CD4-positive, alpha-beta T cell treated with Interleukin-6 at 100 ng/mL for 8 hours (primary cell): ENCODE measurements at places on chromosomes 2 and 18.

- no peak for DNase-seq
Measured at GRCh38 chr2:21261591-21261990, 137.8 kb downstream of the TDRD15 start.

GRCh38 chr18:27175914-27176313 is 9.2 kb downstream of the CHST9 start:
- no peak for DNase-seq

DNA sequence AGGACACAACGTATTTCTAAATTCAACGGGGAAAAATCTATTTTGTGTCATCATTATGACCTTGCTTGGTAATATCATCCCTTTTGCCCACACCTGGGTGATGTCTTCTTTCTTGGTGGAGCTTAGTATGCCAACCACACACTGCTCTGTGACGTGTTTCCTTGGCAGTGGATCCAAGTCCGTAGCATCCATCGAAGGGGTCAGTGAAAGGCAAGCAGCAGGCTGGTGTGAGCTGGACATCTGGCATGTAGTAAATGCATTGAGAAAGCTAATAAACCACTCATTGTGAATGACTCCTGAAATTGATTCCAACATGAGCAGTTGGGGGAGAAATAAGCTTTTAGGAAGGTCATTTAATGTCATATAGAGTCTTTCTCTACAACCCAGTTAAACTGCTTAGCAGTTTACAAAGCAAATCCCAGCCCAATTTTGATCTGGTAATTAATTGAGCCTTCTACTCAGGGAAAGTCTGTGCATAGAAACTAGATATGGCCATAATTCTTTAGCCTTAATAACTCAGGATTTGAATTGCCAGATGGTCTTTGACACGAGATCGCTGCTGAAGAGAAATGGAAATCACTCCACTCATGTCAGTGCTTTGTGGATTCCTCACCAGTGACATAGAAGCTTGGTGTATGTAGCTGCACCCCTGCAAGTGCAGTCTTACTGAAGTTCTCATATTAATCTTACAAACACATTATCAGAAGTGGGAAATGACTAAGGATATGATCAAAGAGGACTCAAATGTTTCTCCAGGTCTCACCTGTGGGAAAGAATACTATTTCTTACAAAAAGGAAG is 494.8 kb downstream of the CMPK2 start:
- DNase-seq, result no peak

GRCh38 chr18:54765636-54766375 is 62.5 kb upstream of the RAB27B start:
- DNase-seq, result no peak

GRCh38 chr18:80167331-80167730 is 58.3 kb downstream of the ADNP2 start:
- DNase-seq, result no peak

- no peak for DNase-seq
Measured at GRCh38 chr2:42959234-42960001, 167.0 kb upstream of the HAAO start.

DNA sequence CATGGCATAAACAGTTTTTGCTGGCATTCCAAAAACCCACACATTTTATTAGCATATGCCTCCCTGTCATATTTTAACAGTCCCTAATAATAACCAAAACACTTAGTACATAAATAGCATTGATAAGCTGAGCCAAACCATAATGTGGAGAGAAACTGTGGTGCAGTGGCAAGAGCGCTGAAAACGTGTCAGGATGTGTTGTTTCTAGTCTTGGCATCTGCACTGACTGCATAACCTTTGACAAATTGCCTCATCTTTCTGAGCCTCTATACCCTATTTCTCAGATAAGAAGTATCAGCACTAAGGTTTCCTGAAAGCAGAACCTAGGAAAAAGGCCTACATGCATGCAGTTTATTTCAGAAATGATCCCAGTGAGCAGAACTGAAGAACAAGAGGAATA is 41.4 kb downstream of the RAD51AP2 start:
- no peak for DNase-seq

- DNase-seq, result no peak
Measured at GRCh38 chr18:77138270-77138669, 5.7 kb upstream of the MBP start.

GRCh38 chr2:197234671-197235191 is 75.8 kb downstream of the ANKRD44 start:
- no peak for DNase-seq

DNA sequence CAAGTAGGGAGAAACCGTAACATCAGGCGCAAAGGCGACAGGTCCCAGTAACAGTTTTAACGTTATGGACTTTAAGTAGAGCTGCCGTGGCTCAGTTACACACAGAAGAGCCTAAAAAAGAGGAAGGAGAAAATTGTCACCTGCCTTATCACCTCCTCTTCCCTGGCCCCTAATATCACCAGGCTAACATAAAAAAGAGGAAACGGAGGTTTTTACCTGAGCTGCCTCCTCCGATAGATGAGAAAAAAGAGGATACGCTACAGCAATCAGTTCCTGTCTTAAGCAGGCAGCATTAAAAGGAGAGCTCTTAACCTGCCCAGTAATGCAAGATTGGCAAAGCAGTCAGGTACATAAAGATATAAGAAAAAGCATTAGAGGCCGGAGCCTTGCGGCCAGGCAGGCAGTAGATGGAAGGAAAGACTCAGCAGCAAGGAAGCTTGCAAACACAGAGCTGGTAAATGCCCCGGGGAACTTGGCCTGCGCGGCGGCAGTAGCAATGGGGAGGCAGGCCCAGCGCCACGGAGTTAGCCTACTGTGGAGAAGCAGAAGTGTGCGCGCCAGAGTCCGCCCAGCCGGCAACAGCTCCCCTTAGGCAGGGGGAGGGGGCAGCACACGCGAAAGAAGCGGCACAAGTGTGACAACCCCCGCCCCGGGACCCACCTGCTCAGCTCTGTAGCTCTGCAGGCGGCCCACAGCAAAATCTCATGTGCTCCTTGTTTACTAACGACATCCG is 116.3 kb upstream of the SCN7A start:
- no peak for DNase-seq

DNA sequence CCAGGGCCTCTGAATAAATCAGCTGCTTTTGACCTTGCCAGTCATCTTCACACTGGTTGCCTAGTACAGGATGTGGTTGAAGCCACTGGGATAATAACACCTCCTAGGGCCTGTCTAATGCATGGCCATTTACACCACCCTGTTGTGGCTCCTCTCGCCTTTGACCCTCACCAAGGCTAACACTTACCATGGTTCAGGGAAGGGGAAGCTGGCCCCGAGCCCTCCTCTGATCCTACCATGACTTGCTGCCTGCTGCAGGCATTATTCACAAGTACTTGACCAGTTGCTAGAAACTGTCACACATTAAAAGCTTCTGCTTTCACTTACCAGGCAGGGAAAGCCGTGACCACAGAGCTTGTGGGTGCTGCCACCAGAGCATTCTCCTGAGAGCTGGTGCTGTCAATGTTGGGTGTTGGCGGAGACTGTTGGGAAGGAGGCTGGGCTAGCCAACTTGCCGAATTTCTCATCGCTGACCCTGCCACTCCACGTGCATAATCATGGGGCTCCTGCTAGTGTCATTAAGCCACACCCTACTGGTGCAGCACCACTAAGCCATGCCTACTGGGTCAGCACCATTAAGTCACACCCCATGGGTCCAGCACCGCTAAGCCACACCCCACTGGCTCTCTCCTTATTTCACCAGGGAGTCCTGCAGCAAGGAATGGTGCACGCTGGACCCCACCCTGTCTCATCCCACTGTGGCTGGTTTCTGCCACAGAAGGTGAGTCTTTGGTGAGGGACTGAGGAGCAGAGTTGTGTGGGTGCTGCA is 47.0 kb upstream of the TTC39C start:
- DNase-seq, result peak; percentile 34

DNA sequence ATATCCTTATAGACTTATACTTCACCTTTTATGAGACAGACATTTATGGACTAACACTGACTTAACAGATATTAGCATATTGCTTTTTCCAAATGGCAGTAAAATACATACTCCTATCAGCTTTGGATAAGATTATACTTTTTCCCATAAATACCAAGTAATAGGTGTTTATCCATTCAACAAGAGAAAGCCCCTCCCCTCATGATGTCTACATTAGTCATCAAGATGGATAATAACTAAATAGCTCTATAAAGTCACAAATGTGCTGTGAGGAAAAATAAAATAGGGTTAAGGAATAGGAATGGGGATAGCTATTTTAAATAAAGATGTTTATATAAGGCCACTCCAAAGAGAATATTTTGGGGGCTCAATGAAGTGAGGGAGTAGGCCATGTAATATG is 39.4 kb downstream of the CSRNP3 start:
- DNase-seq, result no peak

- no peak for DNase-seq
Measured at GRCh38 chr18:9240270-9240669, 94.3 kb upstream of the TWSG1 start.

DNA sequence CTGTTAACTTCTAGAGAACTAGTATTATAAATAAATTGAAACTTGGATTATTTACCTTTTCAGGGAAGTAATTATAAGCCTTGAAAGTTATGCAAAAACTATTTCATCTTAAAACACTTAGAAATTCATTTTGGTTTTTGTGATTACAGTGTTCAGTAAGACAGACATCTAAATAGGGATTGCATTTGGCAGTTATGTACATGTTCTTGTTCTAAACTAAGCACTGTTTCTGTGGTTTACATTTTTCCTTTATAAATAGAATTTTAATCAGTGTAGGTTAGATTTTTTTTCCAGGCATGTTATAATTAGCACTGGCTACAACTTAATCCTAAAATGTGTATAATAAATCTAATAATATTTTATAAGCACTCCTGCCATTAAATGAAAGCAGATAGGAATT is 35.0 kb downstream of the LCLAT1 start:
- DNase-seq, result no peak

GRCh38 chr2:112904883-112905282 is 6.1 kb upstream of the IL37 start:
- DNase-seq, result no peak

GRCh38 chr2:206275312-206276055 is 1.0 kb downstream of the ZDBF2 start:
- peak; percentile 2 for DNase-seq

GRCh38 chr18:56756966-56757365 is 105.8 kb downstream of the WDR7 start:
- DNase-seq, result no peak

GRCh38 chr18:34370704-34371395 is 146.1 kb upstream of the NOL4 start:
- DNase-seq, result no peak

- no peak for DNase-seq
Measured at GRCh38 chr2:121955426-121955825, 200.0 kb downstream of the TSN start.

GRCh38 chr2:5121642-5122041 is 570.5 kb upstream of the SOX11 start:
- DNase-seq, result no peak

DNA sequence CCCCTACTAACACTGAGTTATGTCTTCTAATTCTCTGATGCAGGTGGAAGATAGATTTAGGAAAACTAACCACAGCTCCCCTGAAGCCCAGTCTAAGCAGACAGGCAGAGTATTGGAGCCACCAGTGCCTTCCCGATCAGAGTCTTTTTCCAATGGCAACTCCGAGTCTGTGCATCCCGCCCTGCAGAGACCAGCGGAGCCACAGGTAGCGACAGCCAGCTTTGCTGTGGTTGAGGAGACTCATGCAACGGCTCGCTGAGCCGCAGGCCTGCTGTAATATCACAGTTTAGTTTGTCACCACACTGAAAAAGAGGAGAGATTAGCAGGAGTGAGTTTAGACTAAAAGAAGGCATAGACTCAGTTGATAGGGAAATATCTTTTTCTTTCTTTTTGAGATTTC is 131.0 kb upstream of the IL1R2 start:
- no peak for DNase-seq

- no peak for DNase-seq
Measured at GRCh38 chr2:1814616-1815015, 70.3 kb upstream of the PXDN start.

DNA sequence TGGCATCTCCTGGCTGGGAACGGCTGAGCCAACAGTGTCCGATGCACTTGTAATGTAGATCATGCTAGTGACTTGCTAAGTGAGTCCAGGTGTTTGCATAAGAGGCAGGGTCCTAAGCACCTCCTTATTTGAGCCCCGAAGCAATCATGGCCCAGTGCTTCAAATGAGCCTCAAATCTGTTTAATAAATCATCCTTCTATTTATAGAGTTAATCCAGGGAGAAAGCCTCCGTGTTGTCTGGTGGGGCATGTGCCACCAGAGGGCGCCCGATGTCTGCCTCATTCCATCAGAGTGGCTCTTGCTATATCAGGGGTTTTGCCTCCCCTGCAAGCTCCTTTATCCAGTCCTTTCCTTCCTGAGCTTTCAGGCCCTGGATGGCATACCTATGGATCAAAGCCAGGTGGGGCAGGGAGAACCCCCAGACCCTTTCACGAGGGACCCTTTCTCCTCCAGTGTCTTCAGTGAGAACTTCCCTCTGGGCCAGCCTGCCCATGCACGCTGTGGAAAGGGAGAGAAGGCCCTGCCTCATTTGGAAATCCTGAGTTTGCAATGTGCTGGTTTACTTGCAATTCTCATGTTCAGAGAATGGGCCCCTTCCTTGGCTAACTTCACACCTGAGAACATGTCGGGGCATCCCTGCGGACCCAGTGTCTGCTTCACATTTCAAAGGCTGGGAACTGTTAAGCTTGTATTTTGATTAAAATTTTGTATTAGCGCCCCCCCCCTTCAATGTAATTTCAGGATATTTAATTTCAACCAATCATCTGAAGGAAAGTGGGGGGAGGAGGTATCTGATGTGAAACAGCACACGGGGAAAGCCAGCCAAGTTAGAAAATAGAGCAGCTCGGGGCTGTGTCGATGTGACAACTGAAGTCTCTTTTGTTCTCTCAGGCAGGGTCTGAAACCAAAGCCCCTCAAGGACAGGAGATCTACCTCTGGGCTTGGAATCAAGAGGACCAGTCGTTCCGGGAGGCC is 39.7 kb downstream of the RDH14 start:
- DNase-seq, result peak; percentile 58
